ENCODE measurements at places on chromosomes 3 and 15.

DNA sequence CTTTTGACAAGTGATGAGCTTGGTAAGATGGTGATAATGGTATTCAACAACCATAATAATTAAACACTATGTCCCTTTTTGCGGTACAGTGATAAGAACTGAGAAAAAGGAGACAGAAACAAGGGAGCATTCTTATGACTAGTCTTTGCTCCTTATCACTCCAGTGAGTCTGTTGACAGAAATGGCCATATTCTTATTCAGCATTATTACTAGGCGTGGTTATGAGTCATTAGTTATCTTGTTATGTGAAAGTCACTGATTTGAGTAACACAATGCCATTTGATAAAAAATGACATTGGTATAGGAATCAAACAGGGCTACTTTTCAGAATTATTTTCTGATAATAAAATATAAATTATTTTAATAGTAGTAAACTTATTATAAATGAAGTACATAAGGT is 193.5 kb downstream of the C3orf38 start:
- DNase-seq, result no peak

- no peak for DNase-seq
Measured at GRCh38 chr3:127577448-127577847, 13.1 kb downstream of the TPRA1 start.

GRCh38 chr3:21564531-21564930 is 186.5 kb downstream of the ZNF385D start:
- no peak for DNase-seq

- no peak for DNase-seq
Measured at GRCh38 chr3:160444411-160444810, 5.2 kb downstream of the TRIM59 start.

GRCh38 chr3:193052354-193053045 is 134.8 kb upstream of the MB21D2 start:
- DNase-seq, result no peak

DNA sequence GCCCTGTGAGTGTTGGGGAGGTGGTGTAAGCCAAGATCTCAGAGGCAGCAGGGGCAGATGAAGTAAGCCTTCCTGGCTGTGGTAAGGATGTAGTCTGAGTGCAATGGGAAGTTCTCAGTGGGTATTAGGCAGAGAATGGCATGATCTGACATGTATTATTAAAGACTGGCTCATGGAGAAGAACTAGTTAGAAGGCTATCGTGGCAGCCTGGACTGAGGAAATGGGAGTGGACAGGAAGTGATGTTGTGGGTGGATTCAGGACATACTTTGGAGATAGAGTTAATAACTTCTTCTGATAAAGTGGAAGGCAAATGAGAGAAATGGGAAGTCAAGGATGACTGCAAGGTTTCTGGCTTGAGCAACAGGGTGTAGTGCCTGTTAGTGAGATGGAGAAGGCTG is 250.9 kb upstream of the CFAP20DC start:
- no peak for DNase-seq

- no peak for DNase-seq
Measured at GRCh38 chr15:91861223-91861622, 7.7 kb downstream of the SLCO3A1 start.

GRCh38 chr3:18355832-18356231 is 69.3 kb downstream of the SATB1 start:
- no peak for DNase-seq

DNA sequence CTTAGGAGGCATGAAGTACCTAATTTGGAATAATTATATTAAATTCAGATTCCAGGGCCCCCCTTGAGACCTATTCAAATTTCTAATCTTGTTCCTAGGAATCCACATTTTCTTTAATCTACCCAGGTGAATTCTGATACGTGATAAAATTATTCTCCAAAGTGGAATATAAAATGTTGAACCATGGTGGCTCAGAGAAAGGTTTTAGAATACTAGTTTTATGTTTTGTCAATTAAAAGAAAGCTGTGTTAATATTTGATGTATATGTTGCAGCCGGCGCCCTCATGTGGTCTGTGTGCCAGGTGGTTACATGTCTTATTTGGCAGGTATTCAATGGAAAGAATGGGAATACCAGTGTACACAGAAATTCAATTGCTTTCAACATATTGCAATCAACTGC is 321.8 kb downstream of the FEZF2 start:
- DNase-seq, result no peak

GRCh38 chr15:72203507-72203837 is 5.9 kb upstream of the GRAMD2A start:
- no peak for DNase-seq

- no peak for DNase-seq
Measured at GRCh38 chr3:111732252-111732879, 126.7 kb upstream of the PHLDB2 start.

DNA sequence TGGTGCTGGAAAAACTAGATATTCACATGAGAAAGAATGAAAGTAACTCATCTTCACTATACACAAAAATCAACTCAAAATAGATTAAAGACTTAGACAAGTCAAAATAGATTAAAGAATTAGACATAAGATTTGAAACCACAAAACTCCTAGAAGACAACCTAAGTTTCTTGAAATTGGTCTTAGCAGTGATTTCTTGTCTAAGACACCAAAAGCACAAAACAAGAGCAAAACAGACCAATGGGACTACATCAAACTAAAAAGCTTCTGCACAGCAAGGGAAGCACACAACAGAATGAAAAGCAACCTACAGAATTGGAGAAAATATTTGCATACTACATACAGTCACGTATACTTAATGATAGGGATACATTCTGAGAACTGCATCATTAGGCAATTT is 6.5 kb upstream of the VPS39 start:
- DNase-seq, result no peak

DNA sequence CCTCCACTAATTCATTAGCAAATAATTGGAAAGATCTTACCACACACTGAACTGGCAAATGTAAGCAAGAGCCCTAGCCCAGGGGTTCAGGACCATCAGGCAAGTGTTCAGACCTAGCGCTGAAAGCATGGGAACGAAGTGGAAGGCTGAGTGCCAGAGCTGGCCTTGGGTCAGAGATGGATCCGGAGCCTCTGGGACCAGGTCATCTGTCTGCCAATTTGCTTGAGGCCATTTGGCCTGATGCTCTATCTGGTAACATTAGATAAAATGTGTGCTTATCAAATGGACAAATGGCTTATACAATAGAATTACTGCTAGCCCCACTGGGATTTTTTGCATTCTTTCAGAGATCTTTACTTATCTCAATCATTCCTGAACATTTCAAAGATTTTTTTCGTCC is 1.4 kb upstream of the TMC3 start:
- no peak for DNase-seq

DNA sequence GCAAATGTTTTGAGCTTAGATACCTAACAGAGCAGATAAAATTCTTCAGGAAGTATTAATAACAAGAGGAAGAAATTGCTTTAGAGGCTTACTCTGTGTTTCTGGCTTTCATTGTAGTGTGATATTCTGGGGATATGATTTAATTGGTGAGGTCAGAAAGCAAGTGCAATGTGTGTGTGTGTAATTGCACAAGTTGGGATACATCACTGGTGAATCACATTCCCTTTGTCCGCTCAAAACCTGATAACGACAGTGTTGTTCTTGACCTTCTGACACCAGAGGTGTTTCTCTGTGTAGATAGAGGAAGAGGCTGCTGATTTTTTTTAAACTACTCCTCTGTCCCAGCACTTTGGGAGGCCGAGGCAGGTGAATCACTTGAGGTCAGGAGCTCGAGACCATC is 161.1 kb downstream of the CACNA2D3 start:
- no peak for DNase-seq

DNA sequence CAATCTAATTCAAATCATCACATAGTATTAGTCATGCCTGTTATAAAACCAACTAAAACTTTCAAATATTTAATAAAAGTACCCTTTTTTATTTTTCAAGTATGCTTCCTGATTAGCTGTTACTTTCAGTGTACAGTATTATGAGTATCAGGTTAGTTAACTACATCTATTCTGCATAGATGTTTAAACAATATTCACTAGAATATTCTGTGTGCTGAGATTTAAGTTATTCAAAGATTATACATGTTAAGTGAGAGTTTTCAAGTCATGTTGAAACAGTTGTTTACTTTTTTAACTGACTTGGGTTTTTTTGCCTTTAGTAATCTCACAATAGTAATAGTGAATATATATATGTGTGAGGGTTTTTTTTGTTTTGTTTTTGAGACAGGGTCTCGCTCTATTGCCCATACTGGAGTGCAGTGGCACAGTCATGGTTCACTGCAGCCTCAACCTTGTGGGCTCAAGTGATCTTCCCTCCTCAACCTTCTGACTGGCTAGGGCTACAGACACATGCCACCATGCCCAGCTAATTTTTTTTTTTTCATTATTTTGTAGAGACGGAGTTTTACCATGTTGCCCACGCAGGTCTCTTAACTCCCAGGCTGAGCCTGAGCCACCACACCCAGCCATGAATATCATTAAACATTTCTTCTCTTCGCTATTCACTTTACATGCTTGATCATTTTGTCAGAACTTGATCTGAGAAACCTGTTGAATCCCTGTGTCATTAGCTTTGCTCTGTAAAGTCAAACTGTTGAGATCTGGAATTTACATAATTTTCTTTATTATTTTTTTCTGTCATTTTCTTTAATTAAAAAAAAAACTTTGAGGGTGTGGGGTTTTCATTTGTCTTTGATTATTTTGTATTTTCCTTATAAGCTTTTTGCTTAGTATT is 286.2 kb upstream of the UBE2E1 start:
- DNase-seq, result no peak

- DNase-seq, result no peak
Measured at GRCh38 chr3:74033381-74033780, 408.6 kb upstream of the PDZRN3 start.

DNA sequence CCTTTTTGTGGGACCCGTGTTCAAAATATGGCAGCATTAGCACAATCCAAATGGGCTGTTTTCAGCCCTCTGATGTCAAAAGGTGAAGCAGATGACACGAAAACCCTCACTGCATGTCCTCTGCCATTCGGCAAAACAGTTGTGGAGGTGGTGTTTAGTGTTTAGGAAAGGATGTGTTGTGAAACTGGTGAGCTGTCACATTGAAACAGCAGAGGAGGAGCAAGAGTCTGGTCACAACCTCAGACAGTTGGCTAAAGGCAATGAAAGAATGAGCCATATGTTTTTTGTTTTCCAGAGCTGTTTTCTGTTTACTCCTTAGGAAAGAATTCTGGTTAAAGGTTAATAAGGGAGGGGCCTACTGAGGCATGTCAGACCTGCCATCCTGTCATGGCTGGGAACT is 140.7 kb downstream of the VPS8 start:
- no peak for DNase-seq

DNA sequence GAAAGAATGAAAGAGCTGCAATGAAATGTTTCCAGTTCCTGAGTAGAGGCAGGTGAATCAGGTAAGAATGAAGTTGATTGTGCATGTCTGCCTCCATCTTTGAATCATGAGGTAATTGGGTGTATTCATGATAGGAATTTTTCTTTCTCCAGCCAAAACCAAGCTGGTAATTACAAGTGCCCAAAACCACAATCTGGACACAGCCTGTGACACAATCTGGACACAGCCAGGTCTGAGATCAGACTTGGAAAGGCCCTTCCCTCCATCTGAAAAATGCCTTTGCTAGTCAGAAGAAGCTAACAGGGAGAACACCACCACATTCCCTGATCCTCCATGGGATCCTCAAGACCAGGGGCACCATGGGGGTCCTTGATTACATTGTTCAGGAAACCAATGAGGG is 338.5 kb upstream of the THBS1 start:
- DNase-seq, result no peak

- DNase-seq, result no peak
Measured at GRCh38 chr3:99471353-99472323, 166.8 kb upstream of the COL8A1 start.

DNA sequence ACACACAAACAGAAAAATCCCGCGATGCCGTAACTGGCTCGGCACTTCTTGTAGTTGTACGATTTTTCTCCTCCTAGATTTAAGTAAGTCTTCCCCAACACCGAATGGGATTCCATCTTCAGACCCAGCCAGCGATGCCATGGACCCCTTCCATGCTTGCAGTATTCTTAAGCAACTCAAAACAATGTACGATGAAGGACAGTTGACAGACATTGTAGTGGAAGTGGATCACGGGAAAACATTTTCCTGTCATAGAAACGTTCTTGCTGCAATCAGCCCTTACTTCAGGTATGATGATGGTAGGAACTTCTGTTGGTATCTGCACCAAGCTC is 763 bp downstream of the KBTBD8 start:
- no peak for DNase-seq

DNA sequence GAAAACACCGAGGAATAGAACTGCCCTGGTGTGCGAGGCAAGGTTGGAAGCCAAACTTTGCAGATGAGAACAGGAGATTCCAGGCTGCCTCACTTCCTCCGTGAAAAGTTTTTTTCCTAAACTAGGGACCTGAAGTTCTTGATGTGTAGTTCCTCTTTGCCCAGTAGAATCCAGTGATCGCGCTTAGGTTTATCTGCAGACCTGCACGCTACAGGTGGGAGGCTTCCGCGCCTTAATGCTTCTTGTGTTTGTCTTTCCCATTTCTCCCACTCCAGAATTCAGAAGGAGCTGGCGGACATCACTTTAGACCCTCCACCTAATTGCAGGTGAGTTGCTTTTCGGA is 5.4 kb downstream of the UBE2E1 start:
- no peak for DNase-seq

GRCh38 chr3:141992512-141992911 is 116.1 kb downstream of the ATP1B3 start:
- DNase-seq, result no peak

DNA sequence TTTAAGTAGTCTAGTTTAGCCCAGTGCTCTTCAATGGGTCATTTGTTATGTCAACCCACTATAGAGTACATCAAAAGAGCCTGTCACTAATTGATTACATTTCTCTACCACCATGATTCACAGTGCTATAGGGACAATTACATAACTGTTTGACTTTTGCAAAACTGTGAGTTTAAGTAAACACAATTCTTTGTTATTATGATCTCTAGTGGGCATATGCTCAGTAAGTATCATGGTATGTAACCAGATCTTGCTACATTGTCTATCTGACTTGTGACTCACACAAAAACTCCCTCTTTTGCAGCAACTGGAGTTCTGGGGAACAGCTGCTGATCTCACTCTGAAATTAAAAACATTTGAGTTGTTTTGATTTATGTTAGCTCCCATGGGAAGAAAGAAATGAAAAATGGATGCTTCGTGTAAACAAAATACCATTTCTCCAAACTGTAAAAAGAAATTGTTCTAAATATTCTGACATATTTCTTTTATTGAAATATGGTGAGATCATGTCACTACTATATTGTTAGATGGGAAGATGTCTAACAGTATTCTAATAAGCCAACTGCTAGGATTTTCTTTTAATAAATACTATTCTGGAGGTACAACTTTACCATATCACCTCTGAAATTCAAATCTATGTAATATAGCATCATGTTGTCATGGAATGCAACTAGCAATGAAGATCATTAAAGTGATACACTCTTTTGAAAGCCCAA is 470.4 kb downstream of the ROBO1 start:
- DNase-seq, result no peak
